ENCODE measurements at places on chromosomes 3 and 15.

GRCh38 chr3:48863122-48863521 lies 15.4 kb upstream of the PRKAR2A start:
- DNase-seq = no peak

DNA sequence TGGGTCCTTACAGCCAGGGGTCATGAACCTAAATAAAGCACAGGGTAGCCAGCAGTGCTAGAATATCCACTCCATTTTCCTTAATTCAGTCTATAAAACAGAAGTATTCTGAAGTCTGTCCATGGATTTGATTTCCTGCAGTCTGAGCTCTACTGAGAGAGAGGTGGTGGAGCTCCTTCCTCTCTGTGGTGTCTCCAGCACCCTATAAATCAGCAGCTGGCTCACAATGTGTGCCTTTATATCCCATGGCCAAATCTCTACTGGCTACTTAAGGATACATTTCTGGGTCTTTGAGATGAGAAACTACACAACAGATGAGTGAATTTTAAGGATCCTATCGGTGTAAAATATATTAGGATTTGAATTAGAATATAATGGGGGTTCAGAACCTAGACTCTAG lies 339.9 kb upstream of the RBMS3 start:
- no peak for DNase-seq

GRCh38 chr3:107450254-107450893 lies 72.4 kb upstream of the BBX start:
- no peak for DNase-seq

DNA sequence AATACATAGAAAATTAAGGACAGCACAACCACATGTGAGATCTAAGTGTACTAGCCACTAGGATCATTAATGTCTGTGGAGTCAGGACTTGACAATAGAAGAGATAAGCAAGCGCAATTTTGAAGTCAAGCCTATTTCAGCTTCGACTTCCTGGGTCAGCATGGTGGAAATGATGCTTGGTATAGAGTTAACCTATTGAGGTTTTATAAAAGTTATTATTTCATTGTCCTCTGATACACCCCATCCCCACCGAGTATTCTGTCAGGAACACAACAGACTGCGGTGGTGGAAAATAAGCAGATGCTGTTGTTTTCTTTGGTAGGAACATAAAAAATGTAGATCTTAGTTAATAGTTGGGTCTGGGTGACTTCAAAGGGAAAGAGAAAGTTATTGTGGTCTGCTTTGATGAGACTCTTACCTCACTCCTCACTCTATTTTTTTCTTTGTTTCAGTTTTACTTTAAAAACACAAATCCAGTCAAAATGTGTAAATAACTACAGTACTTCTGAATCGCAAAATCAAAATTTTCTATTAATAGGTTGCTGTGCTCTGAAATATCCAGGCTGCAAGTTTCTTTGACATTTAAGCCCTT lies 82.1 kb downstream of the IL5RA start:
- no peak for DNase-seq

DNA sequence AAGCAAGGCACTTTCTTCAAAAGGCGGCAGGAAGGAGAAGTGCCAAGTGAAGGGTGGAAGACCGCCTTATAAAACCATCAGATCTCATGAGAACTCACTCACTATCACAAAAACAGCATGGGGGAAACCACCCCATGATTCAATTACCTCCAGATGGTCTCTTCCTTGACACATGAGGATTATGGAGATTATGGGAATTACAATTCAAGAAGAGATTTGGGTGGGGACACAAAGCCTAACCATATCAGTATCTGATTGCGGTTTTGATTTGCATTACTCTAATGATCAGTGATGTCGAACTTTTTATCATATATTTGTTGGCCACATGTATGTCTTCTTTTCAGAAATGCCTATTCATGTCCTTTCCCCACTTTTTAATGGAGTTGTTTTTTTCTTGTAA lies 549.3 kb upstream of the IL12A start:
- no peak for DNase-seq

DNA sequence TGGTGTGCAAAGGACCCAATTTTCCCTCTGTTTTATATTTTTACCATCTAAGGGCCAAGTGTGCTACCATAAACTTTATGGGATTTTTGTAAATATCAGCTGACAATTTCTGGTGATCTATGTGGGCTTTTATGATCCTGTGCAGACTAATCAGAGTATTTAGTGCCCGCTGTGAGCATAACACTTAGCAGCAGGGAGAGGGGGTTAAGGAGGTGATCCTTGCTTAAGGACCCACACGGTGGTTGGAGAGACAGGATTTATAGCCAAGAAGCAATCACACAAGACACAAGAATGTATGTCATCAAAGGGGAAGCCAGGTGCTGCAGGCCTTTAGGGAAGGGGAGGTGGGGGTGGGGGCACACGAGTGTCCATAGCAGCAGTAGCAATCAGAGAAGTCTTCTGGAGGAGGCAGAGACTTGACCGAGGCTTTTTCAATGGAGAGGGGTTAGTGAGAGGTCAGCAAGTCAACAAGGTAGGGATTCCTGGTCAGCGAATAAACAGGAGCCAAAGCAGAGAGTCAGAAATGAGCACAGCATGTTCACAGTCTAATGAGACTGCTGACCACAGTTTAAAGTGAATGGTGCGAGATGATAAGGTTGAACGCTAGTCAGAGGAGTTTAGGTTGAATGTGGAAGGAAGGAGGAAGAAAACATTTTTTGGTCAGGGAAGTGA lies 4.5 kb upstream of the CACNA1D start:
- DNase-seq = no peak

DNA sequence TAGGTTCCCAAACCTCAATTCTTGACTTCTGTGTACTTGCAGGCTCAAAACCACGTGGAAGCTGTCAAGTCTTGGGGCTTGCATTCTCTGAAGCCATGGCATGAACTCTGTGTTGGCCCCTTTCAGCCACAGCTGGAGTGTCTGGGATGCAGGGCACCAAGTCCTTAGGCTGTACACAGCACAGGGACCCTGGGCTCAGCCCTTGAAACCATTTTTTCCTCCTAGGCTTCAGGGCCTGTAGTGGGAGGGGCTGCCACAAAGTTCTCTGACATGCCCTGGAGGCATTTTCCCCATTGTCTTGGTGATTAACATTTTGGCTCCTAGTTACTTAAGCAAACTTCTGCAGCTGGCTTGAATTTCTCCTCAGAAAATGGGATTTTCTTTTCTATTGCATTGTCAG lies 135.4 kb downstream of the ATG7 start:
- DNase-seq = no peak

DNA sequence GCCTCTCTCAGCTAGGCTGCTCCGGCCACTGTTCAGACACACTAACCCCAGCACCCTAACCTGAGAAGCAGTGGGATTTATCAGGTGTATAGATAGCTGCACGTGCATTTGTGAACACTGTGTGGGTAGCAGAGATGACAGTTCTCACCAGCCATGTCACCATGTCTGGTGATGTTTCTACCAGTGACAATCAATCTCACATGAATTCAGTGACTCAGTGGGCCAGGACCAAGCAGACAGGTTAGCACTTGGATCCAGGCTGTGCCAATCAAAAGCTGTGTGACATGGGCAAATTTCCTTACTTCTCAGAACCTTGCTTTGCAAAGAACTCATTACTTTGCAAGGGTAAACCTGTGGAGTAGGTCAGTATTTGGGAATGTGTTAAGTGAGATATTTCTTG lies 65.3 kb upstream of the GATM start:
- no peak for DNase-seq

DNA sequence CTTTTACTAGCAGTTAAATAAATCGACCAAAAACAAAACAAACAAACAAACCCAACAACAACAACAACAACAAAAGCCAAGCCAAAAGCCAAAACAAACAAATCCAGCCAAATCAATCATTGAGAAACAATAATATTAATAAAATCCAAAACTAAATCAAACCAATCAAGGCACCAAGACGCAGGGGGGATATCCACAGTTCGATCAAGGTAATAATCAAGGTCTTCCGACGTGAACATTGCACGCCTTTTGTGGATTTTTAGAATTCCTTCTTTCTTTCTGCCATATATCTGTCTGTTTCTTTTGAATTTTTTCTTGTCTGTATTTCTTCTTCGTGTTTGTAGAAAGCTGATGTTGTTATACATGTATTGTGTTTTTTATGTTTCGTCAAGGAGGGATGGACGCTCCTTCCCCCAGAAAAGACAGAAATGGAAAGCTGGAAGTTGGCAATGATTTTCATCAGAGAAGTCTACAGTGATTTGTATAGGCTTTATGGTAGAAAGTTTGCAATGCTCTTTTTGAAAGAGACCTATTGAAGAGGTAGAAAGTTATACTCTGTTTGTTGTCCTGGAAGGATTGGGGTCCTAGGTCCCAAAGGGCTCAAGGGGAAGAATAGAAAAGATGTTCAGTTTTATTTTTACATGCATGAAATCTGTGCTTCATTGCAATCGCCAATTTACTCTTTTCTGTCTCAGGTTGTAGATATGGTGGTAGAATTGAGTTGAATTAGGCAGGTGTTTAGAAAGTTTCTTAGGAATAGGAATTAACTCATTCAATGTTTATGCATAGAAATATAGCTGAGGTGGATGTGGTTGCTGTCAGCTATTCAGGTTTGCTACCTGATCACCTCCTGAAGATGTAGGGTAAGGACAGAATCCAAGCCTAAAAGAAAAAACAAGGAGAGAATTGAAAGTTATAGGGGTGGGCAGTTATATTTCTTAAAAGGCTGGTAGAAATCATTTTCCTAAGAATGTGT lies 1.2 kb downstream of the ARPP21 start:
- no peak for DNase-seq

- DNase-seq = no peak
Measured at GRCh38 chr3:58737644-58738043, 71.1 kb upstream of the FAM3D start.

DNA sequence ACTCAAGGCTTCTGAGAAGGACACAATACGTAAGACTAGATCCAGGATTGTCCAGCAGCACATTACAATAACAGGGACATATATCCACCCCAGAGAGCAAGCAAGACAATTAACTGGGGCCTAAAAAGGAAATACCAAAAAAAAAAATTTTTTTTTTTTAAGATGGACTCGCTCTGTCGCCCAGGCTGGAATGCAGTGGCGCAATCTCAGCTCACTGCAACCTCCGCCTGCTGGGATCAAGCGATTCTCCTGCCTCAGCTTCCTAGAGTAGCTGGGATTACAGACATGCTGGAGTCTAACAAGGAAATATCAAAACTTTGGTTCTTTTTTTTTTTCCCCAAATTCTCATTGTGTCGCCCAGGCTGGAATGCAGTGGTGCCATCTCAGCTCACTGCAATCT lies 28.8 kb upstream of the IMPDH2 start:
- no peak for DNase-seq

GRCh38 chr3:47859956-47860605 lies 57.1 kb downstream of the DHX30 start:
- DNase-seq = no peak

- DNase-seq = no peak
Measured at GRCh38 chr3:45612138-45612537, 17.6 kb downstream of the LIMD1 start.

- no peak for DNase-seq
Measured at GRCh38 chr15:99857836-99858235, 124.6 kb upstream of the LYSMD4 start.

DNA sequence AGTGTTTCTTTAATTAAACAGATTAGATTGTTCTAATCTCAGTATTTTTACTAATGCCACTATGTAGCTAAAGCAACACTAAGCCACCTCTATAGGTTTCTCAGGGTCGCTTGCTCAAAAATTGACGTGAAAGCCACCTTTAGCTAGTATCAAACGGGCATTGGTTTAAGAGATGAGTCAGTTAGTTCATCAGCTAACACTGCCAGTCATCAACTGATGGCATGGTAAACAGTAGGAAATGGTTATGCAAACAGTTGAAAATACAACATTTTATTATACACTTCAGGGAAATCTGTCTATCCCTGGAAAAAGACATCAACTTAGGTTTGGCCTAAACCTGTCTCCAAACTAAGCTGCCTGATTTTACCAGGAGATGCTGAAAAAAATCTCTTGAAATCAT lies 582.3 kb upstream of the NAALADL2 start:
- no peak for DNase-seq

- peak; percentile 38 for DNase-seq
Measured at GRCh38 chr3:178385280-178385952, 150.8 kb upstream of the KCNMB2 start.

DNA sequence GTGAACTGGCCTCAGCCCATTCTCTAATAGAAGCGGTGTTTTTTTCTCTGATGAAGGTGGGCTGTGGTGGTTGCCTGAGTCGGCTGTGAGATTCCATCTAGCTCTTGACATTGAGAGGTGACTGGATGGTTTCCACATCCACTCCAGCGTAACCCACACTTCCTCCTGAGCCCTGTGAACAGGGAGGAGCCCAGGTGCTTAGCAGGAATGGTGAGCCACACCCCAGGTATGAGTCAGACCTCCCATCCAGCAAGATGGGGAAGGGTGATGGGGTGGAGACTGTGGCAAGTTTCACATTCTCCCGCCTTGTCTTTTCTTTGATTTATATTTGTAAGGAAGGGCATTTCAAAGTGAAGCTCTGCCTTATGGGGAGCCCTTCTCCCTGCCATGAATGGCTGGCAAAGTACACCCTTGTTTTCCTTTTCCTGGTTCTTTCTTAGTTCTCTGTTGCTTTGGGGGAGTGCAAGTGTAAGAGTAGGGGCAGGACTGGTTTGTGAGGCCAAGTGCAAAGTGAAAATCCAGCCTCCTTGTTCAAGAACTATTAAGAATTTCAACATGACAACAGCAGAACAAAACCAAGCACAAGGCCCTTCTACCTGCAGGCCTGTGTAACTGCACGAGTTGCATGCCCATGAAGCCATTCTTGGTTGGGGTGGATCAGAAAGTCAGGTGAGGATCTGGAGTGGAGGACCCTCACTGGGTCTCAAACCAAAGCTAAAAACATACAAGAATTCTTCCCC lies 4.6 kb upstream of the TPRG1 start:
- DNase-seq = peak; percentile 44

DNA sequence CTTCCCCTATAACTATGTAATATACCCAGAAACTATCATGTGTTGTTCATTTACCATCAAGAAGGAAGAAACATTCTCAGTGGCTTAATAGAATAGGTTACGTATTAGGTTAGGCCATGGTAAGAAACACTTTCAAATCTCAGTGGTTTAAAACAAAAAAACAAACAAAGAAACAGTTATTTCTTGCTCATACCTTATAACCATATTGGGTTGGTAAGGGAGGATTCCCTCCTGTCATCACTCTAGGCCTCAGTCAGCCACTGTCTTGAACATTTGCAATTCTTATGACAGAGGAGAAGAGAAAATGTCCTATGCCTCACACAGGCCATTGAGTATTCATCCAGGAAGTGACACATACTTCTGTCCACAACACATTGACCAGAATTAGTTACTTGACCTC lies 727.7 kb upstream of the NECTIN3 start:
- no peak for DNase-seq

- DNase-seq = no peak
Measured at GRCh38 chr3:128362026-128362965, 104.4 kb downstream of the DNAJB8 start.

- DNase-seq = no peak
Measured at GRCh38 chr3:127588806-127589577, 1.5 kb downstream of the TPRA1 start.

DNA sequence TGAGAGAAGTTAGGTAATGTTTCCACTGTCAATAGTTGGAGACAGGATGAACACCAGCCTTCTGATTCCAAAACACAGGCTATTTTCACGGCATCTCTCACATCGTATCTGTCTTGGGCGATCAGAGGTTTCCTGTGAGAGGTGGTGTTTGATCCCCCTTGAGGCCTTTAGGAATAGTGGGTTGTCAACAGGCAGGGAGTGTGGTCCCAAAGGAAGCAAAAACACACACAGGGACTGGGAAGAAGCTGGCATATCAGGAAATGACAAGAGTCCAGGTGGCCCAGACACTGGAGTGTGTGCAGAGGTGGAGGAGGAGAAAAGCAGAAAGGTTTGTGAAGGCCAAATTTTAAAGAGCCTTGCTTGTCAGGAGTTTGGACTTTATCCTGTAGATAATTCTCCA lies 6.6 kb upstream of the MAGEF1 start:
- DNase-seq = no peak

GRCh38 chr3:155495387-155495786 lies 201.9 kb upstream of the STRIT1 start:
- DNase-seq = no peak

Data from iPS-NIHi11 (cell line).